ENCODE measurements at places on chromosomes 6 and 20.

GRCh38 chr6:136742125-136742524 is 50.2 kb downstream of the MAP3K5 start:
- DNase-seq = no peak

DNA sequence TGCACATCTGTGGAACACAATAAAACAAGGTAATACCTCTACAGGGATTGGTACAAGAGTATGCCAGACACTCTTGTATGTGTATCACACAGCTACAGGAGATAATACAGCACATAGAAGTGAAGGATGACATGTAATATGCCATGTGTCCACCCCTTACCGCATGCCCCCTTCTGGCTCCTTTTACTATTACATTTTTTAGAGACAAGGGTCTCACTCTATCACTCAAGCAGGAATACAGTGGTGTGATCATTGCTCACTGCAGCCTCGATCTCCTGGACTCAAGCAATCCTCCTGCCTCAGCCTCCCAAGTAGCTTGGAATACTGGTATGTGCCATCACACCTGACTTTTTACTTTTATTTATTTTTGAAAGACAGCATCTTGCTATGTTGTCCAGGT is 4.2 kb upstream of the NCR3 start:
- DNase-seq = no peak

- no peak for DNase-seq
These were observed 4.7 kb upstream of the FOXF2 start for GRCh38 chr6:1384549-1385128.

- no peak for DNase-seq
These were observed 5.2 kb downstream of the SLC35D3 start for GRCh38 chr6:136927292-136927691.

- DNase-seq = no peak
These were observed 228.0 kb upstream of the SYNDIG1 start for GRCh38 chr20:24241466-24241865.

GRCh38 chr6:12516070-12516469 is 200.5 kb upstream of the PHACTR1 start:
- DNase-seq = no peak

DNA sequence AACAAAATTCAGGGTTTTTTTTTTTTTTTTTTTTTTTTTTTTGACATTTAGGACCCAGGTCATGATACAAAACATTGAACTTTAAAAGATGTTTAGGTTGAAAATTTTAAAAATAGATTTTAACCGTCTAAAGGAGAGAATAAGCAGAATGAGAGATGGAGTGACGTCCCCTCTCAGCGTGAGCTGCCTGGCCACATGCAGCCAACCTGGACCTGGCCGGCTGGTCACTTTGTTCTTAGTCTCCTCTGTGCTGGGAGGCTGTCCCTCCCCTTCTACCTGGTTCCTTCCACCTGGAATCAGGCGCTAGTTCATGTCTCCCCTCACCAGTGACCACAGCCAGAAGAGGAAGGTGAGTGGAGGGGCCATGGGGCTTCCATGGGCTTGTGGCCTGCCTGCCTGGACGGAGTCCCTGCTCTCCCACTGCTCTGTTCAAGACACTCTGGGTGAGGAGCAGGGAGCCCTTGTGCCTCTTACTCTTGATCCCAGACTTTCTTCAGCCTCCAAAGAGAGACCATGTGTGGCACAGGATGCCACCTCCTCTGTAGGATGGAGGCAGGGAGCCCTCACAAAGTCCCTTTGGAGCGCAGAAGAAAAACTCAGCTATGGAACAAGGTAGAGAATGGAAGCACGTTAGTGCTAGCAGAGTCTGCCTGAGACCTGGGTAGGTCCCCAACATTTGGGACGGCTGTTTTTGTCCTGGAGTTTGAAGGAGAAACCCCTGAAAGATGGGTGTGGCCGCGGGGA is 31.7 kb downstream of the IRF4 start:
- DNase-seq = no peak

- DNase-seq = no peak
These were observed 555.5 kb downstream of the PTPRT start for GRCh38 chr20:42634156-42634555.

DNA sequence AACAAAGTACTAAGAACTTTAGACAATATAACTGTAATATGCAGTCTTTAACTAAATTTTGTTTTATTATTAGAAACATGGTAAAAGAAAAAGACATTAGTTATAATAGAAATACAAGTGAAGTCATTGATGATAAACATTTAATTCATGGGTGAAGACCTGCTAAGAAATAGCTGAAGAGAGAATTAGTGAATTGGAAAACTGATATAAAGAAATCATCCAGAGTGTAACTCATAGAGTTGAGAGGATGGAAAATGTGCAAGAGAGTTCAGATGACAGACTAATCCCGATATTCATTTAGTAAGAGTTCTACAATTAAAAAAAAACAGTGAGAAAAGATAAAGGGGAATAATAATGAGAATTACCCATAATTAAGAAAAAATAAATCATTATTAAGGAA is 220.7 kb upstream of the THBS2 start:
- no peak for DNase-seq

DNA sequence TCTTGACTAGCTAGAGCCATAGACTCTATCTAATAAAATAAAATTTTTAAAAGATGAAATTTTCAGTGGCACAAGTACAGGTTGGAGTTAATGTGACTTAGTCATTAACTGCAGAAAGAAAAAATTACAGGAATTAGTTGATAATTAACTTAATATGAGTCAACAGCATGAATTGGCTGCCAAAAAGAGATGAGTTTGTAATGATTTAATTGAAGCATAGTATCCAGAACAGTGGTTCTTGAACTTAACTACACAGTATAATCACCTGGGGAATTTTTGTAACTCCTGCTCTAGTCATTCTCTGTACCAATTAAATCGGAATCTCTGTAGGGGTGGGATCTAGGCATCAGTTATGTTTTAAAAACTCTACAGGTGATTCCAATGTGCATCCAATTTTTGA is 46.3 kb upstream of the HMGN3 start:
- no peak for DNase-seq

GRCh38 chr6:30200551-30201281 is 12.5 kb downstream of the TRIM26 start:
- no peak for DNase-seq

DNA sequence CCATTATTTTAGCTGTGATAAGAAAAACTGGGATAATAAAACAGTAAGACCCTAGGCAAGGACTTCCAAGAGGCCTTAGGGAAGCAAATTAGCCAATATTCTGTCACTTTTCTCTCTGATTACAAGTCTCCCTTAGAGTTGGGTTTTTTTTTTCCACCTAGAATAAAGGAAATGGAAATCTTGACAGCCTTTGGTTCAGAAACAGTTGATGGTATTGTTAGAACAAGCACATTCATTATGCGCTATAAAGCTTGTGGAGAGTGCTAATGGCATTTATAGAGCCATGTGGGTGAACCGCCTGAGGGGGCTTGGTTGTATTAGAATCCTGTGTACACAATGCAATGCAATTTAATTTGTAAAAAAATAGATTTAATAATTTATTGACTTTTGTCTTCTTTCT is 88.9 kb upstream of the OGFRL1 start:
- no peak for DNase-seq

DNA sequence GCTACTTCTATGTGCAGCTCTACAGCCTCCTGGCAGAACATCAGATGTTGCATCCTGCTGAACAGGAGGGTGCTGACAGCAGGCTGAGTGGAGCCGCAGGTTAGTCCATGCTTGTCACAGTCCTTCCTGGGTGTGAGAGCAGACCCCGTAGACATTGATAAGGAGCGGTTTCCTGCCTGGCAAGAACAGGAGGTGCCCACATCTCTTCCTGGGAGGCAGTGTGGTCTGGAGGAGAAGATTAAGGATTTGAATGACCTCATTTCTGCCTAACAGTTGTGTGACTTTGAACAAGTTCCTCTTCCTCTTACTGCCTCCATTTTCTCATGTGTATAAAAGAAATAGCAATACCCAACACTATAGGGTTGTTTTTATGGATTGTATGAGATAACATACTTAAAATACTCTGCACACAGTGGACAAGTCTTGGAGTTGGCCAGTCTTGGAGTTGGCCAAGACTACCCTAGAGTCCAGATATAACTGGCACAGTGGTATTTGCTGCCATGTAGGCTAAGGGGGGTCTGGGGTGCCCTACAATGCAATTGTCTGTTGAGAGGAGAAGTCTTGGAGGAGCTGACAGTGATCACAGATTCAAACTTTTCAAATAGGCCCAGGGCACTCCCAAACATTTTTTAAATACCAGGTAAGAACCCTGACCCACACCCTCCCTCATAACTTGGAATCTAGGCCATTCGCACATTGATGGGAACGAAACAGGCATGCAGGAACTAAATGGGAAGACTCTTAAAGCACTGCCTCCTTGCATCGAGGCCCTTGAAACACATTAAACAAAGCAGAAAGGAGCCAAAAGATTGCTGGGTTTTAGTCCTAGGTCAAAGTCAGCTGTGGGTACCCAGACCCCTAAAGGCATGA is 32.6 kb upstream of the TBC1D7 start:
- no peak for DNase-seq

- DNase-seq = no peak
These were observed 91.1 kb downstream of the UST start for GRCh38 chr6:148837941-148838340.

GRCh38 chr6:105824732-105825131 is 261.4 kb upstream of the PRDM1 start:
- DNase-seq = no peak

GRCh38 chr20:62791301-62792181 is 4.7 kb upstream of the MRGBP start:
- DNase-seq = peak; percentile 82

DNA sequence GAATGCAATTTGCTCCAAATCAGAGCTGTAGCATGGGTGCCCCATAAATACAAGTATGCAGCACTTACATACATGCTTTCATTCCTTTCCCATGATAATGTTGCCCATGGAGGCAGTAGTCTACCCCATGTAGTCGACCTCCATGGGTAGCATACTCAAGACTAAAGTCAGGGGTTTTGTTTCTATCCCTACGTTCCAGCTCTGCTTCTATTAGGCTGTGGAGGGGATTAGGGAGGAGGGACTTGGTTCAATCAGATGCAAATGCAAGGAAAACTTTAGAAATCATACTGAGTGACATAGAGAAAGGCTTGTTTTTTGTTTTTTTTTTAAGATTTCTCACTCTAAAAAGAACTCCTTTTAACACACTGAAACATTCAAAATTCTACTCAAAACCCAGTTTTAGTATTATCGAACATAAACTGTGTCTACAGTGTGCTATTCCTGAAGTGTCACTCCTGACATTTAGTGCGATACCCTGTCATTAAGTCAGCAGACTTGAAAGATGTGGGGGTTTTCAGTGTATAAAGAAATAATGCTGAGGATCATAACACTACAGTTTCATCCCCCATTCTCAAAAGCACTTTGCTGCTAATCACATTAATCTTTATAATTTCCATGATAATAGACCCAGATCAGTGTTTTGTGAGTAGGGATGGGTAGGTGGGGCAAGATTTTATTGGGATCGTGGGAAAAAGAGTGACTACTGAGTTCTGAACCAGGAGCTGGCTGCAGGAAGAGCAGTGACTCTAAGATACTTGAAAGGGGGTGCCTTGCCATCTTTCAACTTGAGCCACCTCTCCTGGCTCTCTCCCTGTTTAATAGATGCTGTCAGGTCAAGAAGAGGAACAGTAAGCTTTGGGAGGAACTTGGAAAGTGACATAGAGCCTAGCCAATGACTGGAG is 40.4 kb upstream of the SCML4 start:
- DNase-seq = no peak

DNA sequence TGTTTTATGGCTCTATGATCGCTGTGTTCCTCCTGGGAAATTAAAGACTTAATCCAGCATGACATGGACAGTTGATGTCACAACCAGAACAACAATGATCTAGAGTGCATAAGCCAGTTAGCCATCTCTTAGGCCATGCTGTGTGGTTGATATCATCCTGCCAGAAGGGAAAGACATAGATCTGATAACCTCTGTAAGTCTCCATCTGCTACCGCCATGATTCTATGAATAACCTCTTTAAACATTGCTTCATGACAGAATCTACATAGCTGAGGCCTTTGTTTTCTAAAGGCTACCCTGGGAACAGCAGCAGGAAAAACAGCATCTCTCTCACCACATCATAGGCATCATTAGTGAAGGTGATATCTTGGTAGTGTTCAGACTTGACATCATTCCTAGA is 117.6 kb upstream of the PHACTR1 start:
- no peak for DNase-seq

- DNase-seq = no peak
These were observed 11.0 kb downstream of the FAM135A start for GRCh38 chr6:70424291-70424690.

DNA sequence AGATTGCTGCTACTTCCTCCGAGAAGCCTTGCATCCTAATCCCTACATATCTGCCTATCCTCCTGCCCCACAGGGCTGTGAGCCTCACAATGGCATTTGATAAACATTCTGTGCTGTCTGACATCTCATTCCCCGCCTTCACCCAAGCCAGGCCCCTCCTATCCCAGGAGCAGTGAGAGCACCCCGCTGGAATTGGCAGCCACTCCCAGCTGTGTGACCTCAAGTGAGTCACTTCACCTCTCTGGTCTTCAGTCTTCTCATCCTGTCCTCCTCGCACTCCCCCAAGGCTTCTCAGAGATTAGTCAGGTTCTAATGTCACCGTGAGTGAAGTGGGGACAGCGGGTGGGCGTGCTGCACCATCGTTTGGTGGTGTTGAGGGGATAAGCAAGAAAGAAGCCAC is 81.7 kb downstream of the CDH22 start:
- DNase-seq = no peak

DNA sequence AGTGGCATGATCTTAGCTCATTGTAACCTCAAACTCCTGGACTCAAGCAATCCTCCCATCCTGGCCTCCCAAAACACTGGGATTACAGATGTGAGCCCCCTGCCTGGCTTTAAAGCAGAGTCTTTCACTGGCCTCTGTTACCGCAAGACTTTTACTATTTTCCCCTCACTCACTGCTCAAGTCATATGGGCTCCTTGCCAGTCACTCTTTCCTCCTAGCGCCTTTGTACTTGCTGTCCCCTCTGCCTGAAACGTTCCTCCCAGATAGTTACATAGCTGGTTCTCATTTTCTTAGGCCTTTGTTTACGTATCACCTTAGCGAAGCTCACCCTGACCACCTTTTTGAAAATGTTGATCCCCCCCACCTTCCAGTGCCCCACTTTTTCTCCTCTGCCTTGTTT is 29.3 kb downstream of the RPRD1B start:
- no peak for DNase-seq

DNA sequence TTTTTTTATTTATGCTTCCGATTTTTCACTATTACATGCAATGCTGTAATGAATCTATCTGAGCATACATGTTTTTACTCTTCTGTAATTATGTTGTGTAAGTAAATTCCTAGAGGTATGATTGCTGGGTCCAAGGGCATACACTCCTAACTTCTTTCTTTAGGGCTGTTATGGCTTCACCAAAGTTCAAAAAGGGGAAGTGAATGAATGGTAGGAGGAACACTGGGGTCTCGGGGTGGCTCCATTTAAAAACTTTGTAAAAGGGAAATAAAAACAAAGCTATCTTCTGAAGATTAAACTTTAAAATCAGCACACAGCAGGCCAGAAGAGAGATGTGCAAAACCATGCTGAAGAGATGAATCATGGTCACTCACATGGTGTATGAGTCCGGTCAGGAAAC is 289.1 kb upstream of the SUPT3H start:
- no peak for DNase-seq

DNA sequence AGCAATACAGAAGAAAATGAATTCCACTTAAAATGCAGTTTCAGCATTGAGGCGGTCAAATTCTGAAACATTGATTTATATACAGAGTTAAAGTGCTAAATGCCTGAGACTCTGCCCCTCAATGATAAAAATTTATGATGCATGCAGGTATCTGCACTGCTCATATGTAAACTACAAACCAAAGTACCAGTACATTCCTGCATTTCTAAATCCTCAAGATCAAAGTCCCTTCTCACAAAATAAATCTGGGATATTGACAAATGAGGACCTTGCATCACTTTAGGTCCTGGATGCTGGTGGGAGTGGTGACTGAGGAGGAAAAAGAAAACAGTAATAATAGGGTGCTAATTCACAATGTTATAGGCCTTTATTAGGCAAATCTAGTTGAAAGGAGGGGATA is 101.9 kb downstream of the FIG4 start:
- no peak for DNase-seq

Measured in stimulated activated CD4-positive, alpha-beta T cell treated with anti-CD3 and anti-CD28 coated beads, Interleukin-12 subunit alpha, Interleukin-12 subunit beta, amount 100 ng/mL, for 48 hours (primary cell).